Esophagus muscularis mucosa (tissue), 4 donors: ENCODE measurements at places on chromosomes 4 and X. TPM values are rescaled to one million over a fixed set of nuclear protein-coding genes. Genes with fewer than 3 reads are reported as not detected.

HS3ST1 gene
- total RNA-seq, result 12.5 TPM

SLIT2 gene
- total RNA-seq, result 101 TPM

SEPTIN11 gene
- 144 TPM for total RNA-seq

CLDN34 gene
- total RNA-seq, result not detected

DNA sequence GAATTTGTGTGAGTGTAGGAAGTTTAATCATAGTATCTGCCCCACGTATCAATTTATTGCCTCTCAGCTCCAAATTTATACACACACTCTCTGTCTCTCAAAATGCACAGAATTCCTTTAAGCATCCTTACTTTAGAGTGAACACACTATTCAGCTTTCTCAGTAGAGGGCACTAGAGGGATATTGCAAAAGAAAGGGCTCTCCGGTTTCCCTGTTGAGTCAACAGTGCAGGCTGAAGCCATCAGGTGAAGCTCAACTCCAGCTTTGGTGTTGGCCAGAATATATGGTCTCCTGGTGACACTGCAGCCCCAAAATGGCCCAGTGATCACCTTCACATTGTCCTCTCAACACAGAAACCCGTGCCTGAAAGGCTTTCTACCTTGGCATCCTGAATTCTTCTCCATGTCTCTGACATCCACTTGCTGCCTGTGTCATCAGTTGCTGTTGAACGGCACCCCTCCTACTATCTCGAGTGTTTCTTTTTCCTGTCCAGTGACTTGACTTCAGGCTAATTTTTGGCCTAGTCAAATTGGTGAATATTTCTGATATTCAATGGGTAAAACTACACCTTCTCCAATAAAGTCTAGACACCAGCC lies 670.5 kb downstream of the GABRG1 start:
- no peak overlapping the region for H3K27ac ChIP-seq
- no peak for DNase-seq
- H3K4me3 ChIP-seq, result no peak overlapping the region
- H3K4me1 ChIP-seq, result no peaks in the 10 kb centered on the region

DNA sequence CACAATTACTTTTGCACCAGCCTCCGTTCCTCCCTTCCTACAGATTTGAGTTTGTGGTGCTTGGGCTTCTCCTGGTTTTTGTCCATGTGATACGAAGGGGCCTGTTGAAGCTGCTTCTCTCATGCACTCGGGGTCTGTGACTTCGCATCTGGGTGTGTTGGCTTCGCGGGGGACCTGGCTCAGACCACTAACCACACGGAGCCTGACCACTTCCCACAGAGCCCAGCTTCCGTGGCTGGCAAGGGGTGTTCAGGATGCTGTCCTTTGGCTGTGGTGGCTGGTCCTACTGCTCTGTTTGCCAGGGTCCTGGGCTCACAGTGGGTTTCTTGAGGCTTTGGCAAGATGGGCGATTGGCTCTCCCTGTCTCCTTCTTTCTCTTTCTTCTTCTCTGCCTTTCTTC lies 19.8 kb upstream of the XG start:
- no peak overlapping the region for H3K4me3 ChIP-seq
- H3K36me3 ChIP-seq, result peaks cover 74% of the 10 kb centered on the region
- no peaks in the 10 kb centered on the region for H3K27me3 ChIP-seq
- H3K27ac ChIP-seq, result no peak overlapping the region

DNA sequence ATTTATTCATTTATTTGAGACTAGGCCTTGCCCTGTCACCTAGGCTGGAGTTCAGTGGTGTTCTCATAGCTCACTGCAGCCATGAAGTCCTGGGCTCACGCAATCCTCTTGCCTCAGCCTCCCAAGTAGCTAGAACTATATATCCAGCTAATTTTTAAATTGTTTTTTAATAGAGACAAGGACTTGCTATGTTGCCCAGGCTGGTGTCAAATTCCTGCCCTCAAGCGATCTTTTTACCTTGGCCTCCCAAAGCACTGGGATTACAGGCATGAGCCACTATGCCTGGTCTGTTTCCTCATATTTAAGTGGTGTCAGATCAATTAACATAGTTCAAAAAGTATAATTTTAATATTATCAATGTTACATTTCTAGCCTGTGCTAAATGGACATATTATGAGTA lies 68.5 kb downstream of the AFF1 start:
- peaks cover 39% of the 10 kb centered on the region for H3K4me1 ChIP-seq
- H3K4me3 ChIP-seq, result no peak overlapping the region
- H3K27me3 ChIP-seq, result no peaks in the 10 kb centered on the region
- no peaks in the 10 kb centered on the region for H3K36me3 ChIP-seq
- no peak overlapping the region for H3K27ac ChIP-seq
- no peak for DNase-seq

- H3K36me3 ChIP-seq, result no peaks in the 10 kb centered on the region
- no peaks in the 10 kb centered on the region for H3K4me1 ChIP-seq
- H3K27me3 ChIP-seq, result no peaks in the 10 kb centered on the region
- no peak overlapping the region for H3K4me3 ChIP-seq
- H3K27ac ChIP-seq, result no peak overlapping the region
Observed at GRCh38 chr4:35897808-35898207, 346.5 kb downstream of the ARAP2 start.

DNA sequence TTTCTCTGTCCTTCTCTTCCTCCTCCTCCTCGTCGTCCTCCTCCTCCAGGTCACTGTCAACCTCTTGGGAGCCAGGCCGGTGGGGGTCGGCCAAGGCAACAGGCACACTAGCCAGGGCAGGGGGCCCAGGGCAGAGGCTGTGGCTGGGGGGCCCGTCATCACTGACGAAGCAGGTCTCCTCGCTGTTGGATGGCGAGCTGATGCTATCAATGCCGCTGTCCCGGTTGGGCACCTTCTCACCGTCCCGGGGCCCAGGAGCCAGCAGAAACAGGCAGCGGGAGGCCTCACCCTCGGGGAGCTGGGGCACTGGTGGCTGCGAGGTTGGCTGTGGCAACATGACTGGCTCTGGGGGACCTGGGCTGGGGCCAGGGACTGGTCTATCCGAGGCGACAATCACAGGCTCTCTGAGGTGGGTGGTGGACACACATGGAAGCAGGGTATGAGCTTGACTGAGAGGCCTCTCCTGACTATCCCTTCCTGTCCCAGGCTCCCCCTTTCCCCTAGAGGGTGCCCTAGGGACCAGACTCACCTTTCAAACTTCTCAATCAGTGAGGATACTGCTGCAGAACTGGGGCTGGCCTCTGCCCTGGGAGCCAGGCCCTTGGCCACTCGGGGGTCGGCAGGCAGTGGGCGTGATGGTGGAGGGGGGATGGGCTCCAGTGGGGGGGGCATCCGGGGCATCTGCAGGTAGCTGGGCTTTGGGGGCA lies 25.8 kb downstream of the FGD1 start:
- H3K4me1 ChIP-seq, result no peaks in the 10 kb centered on the region
- H3K36me3 ChIP-seq, result peaks cover 13% of the 10 kb centered on the region
- no peak overlapping the region for H3K27ac ChIP-seq
- no peak for DNase-seq
- no peak overlapping the region for H3K4me3 ChIP-seq
